ENCODE measurements at places on chromosomes 4 and X. TPM values are rescaled to one million over a fixed set of nuclear protein-coding genes. Genes with fewer than 3 reads are reported as not detected.

DNA sequence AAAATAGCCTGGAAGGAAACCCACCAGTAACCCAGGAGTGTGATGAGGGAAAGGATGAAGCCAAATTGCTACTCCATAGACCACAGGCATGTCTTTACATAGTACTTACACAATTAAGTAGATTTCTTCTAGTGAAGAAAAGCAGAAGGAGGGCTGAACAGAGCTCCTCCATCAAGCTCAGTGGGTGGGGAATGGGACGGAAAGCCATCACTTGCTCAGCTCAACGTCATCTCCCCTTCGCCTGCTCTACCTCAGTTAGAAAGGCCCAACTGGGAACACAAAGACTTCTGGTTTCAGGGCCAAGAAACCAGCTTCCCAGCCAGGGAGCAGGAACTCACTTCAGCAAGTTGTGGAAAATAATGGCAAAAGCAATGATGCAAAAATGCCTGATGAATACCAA is 36.6 kb downstream of the ADGRG2 start:
- no peak for DNase-seq

DNA sequence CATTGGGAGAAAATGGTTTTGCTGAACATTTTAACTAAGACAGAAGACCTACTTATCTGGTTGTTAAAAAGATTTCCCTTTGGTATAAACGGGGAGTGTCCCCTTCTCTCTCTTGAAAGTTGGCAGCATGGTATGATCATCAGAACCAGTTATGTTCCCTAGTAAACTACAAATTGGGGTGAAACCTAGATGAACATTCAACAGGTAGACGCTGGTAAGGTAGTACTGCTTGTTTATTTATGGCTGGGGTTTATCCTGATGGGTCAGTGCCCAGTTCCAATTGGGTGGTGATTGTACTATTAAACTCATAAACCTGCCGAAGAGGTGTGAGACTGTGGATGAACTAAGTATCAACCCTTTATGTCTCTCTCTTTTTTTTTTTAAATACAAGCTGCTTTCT is 100.5 kb downstream of the MBNL3 start:
- DNase-seq, result no peak

DNA sequence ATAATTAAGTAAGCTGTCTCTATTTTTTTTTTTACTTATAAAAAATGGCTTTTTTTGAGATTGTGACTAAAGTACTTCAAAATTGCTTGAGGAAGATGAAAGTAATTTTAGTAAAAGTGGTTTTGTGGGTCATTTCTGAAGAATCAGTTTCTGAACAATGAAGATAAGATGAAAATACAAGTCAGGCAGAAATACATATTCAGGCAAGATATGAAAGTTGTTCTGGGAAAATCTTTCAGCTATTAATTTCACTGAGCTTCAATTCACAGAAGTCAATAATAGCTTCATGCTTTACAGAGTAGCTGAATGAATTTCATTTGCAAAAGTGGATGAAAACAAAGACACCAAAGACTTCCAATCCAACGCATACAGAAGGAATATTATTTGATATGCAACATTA is 305.2 kb upstream of the ARSJ start:
- DNase-seq, result no peak

DNA sequence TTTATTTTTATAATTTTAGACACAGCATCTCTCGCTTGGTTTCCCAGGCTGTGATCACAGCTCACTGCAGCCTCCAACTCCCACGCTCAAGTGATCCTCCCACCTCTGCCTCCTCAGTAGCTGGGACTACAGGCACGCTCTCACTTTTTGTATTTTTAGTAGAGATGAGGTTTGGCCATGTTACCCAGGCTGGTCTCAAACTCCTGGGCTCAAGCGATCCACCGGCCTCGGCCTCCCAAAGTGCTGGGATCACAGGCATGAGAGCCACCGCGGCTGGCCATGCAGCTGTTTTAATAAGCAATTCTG is 39.1 kb downstream of the DHRSX start:
- no peak for DNase-seq

Gene CDKL2
- 2.9 TPM for total RNA-seq

Gene ADH7
- not detected for total RNA-seq

GRCh38 chrX:38806875-38807621 is 5.8 kb downstream of the MID1IP1 start:
- no peak for DNase-seq

Gene ABLIM2
- 8.0 TPM for total RNA-seq

Gene HPGD
- 63.3 TPM for total RNA-seq

GRCh38 chrX:146055733-146056132 is 238.1 kb downstream of the SLITRK2 start:
- no peak for DNase-seq

DNA sequence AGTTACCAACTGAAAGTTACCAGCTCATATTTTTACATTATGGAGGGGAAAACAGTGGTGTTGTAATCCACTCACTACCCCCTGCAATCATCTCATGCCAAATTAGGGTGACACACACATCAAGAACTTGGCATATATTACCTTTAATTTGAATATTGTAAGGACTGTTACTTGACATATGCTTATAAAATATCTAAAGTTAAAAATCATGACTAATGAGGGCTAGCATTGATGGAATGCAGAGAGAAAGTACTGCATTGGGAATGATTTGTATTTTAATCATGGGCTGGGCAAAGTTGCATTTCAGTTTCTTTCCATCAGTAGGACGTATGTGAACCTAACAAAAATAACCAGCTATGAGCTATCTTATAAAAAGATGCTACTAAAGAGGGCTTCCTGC is 517.5 kb upstream of the GRIA3 start:
- no peak for DNase-seq

Gene GPR143
- 0.29 TPM for total RNA-seq

DNA sequence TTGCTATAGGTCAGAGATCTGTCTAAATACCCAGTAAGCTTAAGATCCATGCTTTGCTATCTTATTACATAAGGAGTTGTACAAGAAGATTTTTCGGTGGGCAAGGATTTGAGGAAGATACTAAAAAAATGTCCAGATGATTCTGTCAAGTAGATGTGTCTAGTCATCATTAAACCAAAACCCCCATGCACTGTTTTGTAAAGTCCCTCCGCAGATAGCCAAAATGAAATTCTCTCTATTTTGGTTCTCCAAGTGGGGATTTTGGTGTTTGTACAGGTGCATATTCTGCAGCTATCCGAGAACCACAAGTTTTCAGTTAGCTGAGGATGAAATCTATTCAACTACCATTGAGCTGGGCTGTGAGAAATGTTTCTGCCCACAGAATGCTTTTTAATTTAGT is 994.8 kb downstream of the NLGN4X start:
- DNase-seq, result no peak

DNA sequence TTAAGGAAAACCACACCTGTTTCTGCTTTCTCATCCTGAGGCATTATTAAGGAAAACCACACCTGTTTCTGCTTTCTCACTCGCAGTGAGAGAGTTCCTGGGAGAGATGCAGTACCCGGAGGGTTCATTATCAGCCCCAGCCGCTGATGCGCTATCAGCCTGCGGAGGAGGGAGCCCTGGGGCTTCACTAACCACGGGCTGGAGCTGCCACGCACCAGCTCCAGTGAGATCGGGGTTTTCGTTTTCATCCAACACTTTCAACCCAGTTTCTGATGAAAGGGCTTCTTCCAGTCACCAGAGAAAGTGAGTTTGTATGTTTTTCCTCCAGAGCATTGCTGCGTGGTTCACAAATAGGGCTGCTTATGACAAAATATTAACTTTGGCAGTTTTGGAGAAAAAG is 93.2 kb upstream of the PRKX start:
- DNase-seq, result no peak

Gene IL3RA
- 19.1 TPM for total RNA-seq

GRCh38 chr4:139585473-139585872 is 29.5 kb upstream of the SETD7 start:
- no peak for DNase-seq

DNA sequence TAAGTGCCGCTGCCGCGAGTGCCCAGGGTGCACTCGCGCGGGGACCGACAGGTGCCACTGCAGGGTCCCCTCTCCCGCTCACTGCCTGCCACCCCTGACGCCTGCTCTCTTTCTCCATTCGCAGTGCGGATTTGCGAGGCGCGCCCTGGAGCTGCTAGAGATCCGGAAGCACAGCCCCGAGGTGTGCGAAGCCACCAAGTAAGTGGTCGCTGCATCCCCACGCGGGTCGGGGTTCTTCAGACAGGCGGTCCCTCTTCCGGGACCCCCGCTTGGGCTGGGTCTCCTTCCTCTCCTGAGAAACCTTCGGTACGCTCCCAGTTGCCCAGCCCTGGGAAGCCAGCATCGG is 547 bp downstream of the GUCY1A1 start:
- no peak for DNase-seq

Gene IQSEC2
- total RNA-seq, result 24.8 TPM

DNA sequence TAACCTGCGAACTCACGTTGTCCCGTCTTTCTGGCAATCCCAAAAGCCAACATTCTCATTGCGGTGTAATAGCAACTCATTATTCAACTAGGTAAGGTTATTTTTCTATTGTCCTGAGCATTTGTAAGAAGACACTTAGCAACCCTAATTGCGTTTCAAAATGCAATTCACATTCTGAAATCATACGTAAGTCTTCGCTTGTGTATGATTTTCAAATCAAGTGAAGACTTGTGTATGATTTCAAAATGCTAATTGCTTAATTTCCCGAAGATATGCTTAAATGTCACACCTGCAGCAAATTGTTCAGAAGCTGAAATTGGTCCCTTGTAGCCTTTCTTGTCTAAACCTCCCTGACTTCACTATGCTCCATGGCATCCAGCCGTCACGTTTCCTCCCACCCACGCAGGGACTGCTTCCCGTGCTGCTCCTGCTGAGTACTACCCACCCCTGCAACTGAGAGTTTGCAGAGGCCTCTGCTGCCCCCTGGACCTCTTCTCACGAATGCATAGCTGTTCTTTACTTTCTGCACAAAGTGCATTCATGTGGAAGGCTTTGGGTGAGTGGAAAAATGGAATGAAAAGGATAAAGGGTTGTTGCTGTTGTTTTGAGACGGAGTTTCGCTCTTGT is 40.8 kb upstream of the CLDN24 start:
- no peak for DNase-seq

DNA sequence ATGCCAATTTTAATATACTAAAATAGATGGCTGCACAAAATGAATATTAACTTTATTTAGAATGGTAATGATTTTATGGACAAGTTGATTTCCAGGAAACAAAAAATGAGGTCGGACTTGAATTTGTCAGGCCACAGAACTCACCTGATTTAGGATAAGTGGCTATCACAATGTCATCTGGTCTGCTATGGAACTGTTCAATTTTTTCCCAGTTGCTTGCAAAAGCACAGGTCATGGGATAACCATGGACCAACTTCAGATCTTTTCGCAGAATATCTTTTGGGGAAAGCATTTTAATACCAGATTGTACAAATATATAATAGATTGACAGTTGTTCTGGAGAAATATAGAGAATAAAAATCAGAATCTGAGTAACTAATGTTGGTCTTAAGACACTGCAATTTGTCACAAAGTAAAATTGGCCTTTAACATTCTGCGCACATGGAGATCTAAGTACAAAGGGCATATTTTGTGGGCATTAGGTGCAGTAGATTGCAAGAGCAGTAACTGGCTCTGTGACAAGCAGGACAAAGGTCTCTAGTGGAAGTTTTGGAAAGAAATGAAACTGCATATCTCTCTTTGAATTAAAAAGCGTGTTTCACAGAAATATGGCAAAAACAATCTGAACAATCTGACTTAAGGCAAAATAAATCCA is 5.4 kb downstream of the SULT1B1 start:
- no peak for DNase-seq

GRCh38 chr4:16884673-16885460 is 13.6 kb downstream of the LDB2 start:
- no peak for DNase-seq

- DNase-seq, result no peak
These were observed 121.4 kb upstream of the GATB start for GRCh38 chr4:151882072-151882803.

Gene ABCE1
- total RNA-seq, result 35.7 TPM

GRCh38 chr4:98482503-98482846 is 175.9 kb downstream of the TSPAN5 start:
- no peak for DNase-seq

DNA sequence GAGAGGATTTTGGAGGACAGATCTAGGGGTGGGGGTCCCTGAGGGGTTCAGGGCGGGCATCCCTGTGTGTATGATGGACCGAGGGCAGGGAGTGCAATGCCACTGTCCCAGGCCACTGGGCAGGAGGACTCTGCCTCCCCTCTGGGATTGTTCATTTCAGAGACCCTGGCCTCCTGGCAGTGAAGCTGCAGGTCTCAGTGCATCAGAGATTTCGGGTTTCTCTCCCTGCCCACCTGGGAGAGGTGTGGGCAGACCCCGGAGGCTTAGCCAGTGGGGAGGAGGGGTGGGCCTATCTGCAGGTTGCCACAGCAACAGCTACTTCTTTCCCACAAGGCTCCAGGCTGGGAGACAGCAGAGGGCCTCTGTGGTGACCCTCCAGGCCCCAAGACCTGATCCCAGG is 80.1 kb upstream of the LRPAP1 start:
- no peak for DNase-seq

Gene SPATA18
- total RNA-seq, result 5.5 TPM

Gene CXCL13
- not detected for total RNA-seq

DNA sequence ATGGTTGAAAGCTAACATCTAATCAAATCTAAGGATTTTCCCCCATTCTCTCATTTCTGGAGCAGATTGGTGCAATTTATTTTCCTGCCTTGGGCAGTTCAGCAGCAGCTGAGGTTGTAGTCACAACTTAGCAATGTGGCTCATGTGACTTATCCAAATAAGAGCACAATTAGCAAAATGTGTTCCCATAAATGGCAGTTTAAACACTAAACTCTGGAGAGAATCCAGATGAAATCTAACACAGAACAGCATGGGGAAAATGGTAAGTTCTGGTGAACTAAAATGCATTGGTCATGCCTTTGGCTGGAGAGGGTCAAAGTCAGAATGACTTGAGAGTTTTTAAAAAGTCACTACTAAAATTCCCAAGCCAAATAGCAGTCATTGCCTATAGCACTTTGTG is 422.6 kb upstream of the DIPK2B start:
- no peak for DNase-seq

- DNase-seq, result no peak
These were observed 976.8 kb upstream of the ADGRL3 start for GRCh38 chr4:60223208-60223923.

- no peak for DNase-seq
These were observed 110.8 kb upstream of the TEX13A start for GRCh38 chrX:105331244-105331643.

DNA sequence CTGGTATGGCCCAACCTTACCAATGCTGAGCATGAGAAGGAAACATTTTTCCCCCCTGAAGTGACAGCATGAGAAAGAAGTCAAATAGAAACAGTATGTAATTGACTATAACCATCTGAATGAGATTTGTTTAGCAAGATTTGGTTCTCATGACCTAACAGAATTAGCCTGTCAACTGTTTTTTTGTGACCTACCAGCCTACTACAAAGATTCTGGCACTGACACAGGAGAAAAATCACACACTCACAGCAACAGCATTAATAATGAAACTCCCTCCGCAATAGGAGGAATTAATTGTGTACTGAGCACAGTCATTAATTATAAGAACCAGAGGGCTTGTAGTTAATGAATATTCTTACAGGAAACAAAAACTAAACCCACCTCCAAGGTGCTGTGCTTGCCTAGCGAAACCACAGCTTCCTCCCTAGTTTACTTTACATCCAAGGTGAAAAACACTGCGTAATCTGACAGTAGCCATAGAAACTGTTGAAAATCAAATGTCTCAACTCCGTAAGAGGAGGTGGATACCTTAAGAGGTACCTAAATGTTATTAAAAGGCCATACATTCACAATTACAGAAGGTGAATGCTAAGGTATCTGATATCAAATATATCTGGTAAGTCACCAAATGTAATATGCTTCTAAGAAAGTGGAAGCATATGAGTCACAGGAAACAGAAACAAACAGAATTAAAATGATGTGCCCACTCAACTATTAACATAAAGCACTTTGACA is 34.9 kb downstream of the MMRN1 start:
- no peak for DNase-seq
